ENCODE measurements at places on chromosomes 12 and 14.
A peak's percentile ranks its signal among the peaks of the same experiment; 100 is the strongest.

GRCh38 chr14:102927346-102927877, 4.9 kb downstream of the AMN start:
- no peak for DNase-seq

DNA sequence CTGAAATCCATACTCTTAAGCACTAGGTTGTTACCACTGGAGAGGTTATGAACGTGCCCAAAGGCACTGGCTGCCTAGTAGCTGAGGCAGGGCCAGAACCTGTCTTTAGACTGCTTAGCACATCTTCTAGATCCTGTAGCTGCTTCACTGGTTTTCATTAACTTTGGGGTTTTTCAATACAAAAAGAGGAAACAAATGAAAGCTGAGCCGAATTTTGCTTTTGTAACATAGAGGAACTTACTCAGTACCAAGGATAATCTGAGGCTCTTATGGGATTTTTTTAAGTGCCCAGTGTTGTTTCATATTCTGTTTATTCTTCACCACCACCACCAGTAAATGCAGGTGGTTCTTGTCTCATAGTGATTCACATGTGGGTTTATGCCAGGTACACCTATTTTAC, 396.1 kb downstream of the RAD51B start:
- no peak for DNase-seq

GRCh38 chr12:46109343-46110222, 119.2 kb upstream of the SCAF11 start:
- DNase-seq: no peak

DNA sequence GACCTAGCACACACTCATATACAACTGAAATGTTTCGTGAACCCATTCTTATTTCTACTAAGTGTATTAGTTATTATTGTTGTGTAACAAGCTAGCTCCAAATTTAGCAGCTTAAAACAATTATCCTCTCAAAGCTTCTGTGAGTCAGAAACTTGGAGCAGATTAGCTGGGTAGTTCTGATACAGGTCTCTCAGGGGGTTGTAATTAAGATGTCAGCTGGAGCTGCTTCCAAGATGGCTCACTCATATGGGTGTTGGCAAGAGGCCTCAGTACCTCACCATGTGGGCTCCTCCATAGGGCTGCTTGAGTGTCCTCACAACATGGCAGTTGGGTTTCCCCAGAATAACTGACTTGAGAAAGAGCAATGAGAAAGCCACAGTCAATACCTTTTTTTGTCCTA, 9.8 kb downstream of the GPR135 start:
- DNase-seq: no peak

GRCh38 chr12:42234970-42235369, 3.1 kb downstream of the YAF2 start:
- DNase-seq: no peak

DNA sequence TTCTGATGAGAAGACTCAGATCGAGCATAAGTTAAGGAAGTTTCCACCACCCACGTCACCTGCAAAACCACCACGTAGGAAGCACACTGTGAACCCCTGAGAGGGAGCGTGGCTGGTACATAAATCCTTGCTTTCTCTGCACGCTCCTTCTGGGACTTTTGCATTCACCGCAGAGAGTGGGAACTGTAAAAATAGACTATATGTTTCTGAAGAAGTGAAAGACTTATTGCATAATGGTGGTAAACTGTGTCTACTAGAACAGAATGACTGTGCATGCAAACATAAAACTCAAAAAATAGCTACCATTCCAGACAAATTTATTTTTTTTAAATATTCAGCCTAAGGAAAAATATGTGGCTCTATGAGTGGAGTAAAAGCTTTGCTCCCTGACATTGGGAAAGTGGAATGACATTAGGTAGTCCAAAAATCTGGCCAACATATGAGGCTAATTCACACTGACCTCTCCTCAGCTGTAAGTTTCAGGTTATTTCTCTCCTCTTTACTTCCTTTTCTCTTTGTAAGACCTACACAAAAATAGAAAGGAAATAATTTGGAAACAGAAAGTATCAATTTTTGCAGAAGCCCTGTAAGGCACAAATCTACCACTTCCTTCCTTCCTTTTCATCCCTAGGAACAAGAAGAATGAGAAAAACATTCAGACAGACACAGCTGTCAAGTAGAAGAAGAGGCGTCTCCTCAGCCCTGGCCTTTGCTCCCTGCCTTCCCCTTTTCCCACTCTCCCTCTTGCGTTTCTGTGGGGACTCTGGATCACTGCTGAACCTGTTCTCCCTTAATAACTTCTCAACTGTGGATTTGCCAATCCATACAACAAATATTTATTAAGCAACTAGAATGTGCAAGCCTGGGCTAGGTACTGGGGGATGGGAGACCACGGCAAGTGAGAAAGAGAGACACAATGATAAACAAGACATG, 264.3 kb upstream of the FOXN3 start:
- no peak for DNase-seq

DNA sequence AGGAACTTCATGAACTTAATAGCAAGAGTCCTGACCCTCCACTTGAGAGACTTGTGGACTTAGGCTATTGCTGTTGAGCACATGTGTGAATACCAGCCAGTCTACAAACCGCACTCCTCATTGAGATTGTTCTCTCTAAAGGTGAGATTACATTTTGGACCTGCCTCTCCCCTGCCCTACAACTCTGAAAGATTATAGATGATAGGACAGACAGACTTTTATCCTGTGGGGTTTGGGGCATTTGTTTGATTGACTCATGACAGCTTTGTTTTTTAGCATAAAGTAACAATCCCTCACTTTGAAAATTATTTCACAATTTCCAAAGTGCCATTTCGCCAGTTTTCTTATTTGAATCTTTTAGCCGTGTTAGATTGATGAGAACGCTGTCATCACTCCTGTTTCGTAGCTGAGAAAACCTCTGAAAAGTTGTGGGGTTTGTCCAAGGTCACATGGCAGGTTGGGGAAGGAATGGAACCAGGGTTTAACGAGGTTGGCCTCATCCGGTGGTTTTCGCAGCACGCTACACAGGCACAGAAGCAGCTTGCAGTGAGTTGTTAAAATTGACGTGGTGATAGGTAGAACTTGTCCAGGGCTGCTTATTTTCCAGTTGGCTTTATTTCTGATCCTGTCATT, 836 bp downstream of the EVL start:
- no peak for DNase-seq

- no peak for DNase-seq
Observed at GRCh38 chr12:3113671-3114325, 36.6 kb downstream of the TSPAN9 start.

DNA sequence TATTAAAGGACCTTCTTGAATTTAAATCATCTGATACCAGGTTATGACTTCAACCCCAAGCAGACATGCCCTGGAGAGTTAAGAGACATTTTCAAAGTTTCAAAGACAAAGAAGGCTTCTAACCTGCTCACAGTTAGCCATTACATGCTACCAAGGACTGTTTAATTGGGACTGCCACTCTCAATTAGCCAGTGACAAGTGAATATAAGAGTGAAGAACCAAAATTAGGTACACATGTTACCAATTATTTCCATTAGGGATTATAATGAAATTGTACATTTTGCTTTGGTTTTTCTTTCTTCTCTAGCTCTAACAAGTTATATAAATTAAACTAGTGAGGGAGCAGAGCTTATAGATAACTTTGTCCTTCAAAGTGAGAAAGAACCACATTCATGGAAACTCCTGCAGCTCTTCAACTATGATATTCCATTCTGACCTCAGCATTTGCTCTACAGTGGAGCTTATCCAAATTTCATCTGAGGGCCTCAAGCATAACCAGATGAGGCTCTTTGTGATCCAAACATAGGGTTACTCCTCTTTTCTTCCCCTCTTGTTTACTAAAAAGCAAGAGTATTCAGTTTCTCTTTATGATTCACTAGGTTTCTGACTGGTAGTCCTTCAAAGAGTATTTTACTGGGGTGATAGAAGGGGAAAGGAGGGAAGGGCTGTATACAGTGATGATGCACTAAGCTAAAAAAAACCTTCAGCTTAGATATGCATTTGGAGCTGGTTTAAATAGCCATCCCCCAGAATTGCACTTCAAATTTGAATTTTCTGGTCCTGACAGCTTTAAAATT, 91.3 kb downstream of the DUSP6 start:
- DNase-seq: no peak

DNA sequence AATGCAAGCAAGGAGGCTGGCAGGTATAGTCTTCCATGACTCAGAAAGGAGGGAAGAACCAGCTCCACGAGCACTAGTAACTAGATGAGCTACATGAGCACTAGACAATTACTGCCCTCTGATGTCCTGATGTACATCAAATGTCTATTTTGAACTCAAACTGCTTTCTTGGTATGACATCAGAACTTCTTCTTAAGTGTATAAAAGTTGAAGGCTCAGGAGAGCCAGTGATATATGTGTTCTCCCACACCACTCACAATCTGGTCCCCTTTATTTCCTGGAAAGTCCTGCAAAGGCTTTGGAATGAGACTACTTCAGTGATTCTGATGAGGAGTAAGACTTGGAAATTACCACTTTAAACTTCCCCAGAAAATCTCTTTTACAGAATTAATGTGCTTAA, 18.5 kb upstream of the DHRS7 start:
- no peak for DNase-seq

- no peak for DNase-seq
Observed at GRCh38 chr12:31773867-31774266, 45.0 kb upstream of the AMN1 start.

- DNase-seq: peak; percentile 20
Observed at GRCh38 chr14:59278111-59278510, 89.6 kb downstream of the DAAM1 start.

DNA sequence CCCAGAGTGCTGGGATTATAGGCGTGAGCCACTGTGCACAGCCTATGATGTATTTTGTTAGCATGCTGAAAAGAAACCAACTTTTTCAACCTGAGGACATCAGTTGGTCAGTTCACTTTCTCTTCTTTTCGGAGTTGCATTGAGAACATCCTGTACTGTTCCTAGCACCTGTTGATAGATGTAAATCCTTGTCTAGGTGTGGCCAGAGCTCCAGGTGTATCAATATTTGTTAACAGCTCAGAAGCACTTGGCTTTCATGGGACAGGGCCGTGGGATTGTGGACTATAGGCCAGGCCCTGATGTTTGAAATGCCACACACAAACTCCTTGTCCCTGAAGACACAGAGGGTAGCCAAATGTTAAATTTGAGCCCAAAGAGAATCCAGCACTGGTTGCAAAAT, 14.9 kb downstream of the HCAR2 start:
- DNase-seq: no peak

- no peak for DNase-seq
Observed at GRCh38 chr14:92783813-92784431, 10.2 kb upstream of the GOLGA5 start.

GRCh38 chr12:65878540-65878939, 54.3 kb downstream of the HMGA2 start:
- DNase-seq: no peak

DNA sequence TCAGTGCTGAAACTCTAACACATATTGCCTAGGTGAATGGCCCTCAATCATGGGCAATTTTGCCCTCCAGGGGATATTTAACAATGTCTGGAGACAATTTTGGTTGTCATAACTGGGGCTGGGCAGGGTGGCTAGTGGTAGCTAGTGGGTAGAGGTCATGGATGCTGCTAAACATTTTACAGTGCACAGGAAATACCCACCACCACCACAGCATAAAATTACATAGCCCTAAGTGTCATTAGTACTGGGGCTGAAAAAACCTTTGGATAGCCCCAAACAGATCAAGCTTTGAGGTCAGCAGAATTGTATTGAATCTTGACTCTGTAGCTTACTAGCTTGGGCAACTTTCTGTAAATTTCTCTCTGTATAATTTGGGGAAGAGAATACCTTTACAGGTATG, 758.0 kb downstream of the BCL11B start:
- no peak for DNase-seq
